ENCODE measurements at places on chromosomes 5 and 9.

DNA sequence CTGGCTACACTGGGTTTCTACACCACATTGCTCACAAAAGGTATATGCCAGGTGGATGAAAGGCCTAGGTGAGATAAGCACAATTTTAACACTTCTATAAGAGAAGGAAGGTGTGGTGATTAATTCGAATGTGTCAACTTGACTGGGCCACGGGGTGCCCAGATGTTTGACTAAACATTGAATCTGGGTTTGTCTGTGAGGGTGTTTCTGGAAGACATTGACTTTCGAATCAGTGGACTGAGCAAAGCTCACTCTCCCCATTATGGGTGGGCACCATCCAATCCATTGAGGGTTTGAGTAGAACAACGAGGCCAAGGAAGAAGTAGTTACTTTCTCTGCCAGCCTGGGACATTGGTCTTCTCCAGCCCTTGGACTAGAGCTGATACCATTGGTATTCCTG is 78.2 kb upstream of the COL5A1 start:
- H3K4me1 ChIP-seq, result no peaks in the 10 kb centered on the region
- H3K27me3 ChIP-seq, result peaks cover 3% of the 10 kb centered on the region
- H3K27ac ChIP-seq, result no peak overlapping the region
- DNase-seq, result no peak
- H3K4me3 ChIP-seq, result no peak overlapping the region

- no peaks in the 10 kb centered on the region for H3K27me3 ChIP-seq
- H3K4me1 ChIP-seq, result peaks cover 4% of the 10 kb centered on the region
- peaks cover 5% of the 10 kb centered on the region for H3K36me3 ChIP-seq
- H3K4me3 ChIP-seq, result no peak overlapping the region
- no peak overlapping the region for H3K27ac ChIP-seq
- no peak for DNase-seq
These were observed 195.9 kb downstream of the ARHGAP26 start for GRCh38 chr5:142966121-142966420.

GRCh38 chr5:111553868-111554267 is 41.5 kb upstream of the STARD4 start:
- H3K27me3 ChIP-seq, result peaks cover 8% of the 10 kb centered on the region
- no peak overlapping the region for H3K4me3 ChIP-seq

GRCh38 chr5:9661316-9662015 is 31.3 kb upstream of the TAS2R1 start:
- H3K36me3 ChIP-seq, result no peaks in the 10 kb centered on the region
- no peaks in the 10 kb centered on the region for H3K27me3 ChIP-seq
- H3K27ac ChIP-seq, result no peak overlapping the region
- DNase-seq, result no peak
- no peak overlapping the region for H3K4me3 ChIP-seq

DNA sequence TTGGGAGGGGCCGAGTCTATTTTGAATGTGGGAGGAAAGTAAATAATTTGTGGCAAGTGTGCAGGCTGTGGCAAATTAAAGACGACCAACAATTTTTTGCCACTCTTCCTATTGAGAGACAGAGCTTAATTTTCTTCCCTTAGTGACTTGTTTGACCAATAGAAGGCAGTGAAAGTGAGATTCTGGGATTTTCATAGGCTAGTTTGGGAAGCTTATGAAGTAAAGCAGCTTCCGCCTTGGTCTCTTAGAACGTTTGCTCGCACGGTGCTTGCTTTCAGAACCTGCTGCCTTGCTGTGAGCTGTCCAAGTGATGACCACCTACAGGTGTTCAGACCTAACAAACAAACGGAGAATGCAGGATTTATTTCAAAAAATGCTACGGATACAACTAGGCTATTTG is 6.7 kb upstream of the OR1N2 start:
- DNase-seq, result no peak
- no peaks in the 10 kb centered on the region for H3K4me1 ChIP-seq
- H3K27ac ChIP-seq, result no peak overlapping the region
- peaks cover 4% of the 10 kb centered on the region for H3K27me3 ChIP-seq
- no peaks in the 10 kb centered on the region for H3K36me3 ChIP-seq
- no peak overlapping the region for H3K4me3 ChIP-seq

DNA sequence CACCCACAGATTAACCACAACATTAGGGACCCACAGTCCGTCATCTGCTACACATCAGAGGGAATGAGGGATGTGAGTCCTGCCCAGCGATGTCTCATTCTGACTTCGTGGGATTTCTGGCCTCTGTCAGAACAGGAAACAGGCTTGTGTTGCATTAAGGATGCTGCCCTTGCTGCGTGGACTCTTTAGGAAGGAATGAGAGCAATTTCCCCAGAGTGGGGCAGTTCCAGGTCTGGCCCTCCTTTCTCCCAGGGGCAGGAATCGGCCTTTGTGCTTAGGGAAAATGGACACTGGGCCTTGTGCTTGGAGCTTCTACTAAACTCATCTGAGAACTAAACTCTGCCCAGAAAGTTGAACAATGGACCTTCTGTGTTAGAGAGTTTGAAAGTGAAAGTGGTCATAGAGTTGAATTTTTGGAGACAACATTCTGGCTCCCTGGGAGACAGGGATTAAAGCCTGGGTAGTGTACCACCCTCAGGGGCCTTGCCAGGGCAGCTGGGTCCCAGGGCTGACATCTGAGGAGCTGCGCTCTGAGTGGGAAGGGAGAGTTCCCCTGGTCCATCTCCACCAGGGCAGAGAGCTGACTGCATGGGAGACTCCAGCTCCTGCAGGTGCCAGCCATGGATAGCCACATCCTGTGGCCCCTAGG is 37.8 kb upstream of the S1PR3 start:
- no peaks in the 10 kb centered on the region for H3K4me1 ChIP-seq
- H3K27ac ChIP-seq, result no peak overlapping the region
- DNase-seq, result no peak
- H3K27me3 ChIP-seq, result peaks cover 13% of the 10 kb centered on the region
- no peak overlapping the region for H3K4me3 ChIP-seq

- DNase-seq, result no peak
- H3K4me1 ChIP-seq, result peaks cover 35% of the 10 kb centered on the region
- H3K4me3 ChIP-seq, result no peak overlapping the region
- no peaks in the 10 kb centered on the region for H3K27me3 ChIP-seq
These were observed 11.7 kb downstream of the NIPAL4 start for GRCh38 chr5:157471709-157472108.

GRCh38 chr9:130663258-130663976 is 977 bp upstream of the PRDM12 start:
- peaks cover 1% of the 10 kb centered on the region for H3K36me3 ChIP-seq
- H3K4me1 ChIP-seq, result peaks cover 14% of the 10 kb centered on the region
- peak overlapping the region; percentile 10 for H3K27ac ChIP-seq
- H3K4me3 ChIP-seq, result peak overlapping the region; percentile 21
- DNase-seq, result peak; percentile 29

DNA sequence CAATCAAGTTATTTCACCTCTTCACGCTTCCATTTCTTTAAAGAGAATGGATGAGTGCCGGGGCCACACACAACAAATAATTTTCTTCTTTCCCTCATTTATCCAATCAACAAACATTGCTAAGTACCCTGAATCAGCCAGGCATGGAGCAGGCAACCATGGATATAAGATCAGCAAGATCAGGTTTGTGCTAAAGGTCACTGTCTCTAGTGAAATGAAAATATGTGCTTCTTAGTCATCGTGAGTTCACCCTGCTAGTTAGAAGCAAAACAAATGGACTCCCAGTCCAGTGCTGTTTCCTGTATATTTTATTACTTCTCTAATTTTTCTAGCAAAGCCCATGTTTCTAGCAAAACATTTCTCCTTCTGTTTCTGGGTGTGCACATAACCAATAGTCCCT is 629.2 kb downstream of the BNC2 start:
- H3K36me3 ChIP-seq, result no peaks in the 10 kb centered on the region
- no peak overlapping the region for H3K4me3 ChIP-seq
- no peak for DNase-seq
- H3K4me1 ChIP-seq, result no peaks in the 10 kb centered on the region
- H3K27ac ChIP-seq, result no peak overlapping the region

DNA sequence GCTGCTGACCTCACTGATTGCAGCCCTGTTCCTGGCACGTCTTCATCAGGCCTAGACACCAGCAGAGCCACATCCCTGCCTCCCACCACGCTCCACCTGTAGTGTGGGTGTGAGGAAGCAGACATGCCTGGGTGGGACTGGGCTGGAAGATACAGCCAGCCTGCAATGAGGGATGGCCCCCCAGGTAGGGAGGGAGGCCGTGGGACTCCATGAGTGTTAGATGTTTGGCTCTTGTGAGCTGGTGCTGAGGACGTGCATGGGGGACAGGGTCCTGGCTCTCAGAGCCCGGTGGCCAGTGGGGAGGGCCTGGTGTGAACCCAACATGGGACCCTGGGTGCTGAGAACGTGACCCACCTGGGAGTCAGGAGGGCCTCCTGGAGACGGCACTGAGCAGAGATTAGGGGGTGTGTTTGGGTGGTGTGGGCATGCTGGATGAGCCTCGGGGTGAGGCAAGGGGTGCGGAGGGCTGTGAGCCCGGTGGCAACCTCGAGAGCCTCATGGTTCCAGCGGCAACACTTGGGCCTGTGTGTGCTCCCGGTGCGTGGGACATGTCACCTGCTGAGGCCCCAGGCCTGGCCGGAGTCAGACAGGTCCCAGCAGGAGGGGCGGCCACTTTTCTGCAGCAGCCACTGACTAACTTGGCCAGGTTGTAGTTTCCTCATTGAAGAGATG is 87.6 kb downstream of the PHF2 start:
- H3K4me3 ChIP-seq, result no peak overlapping the region
- H3K27ac ChIP-seq, result no peak overlapping the region

- no peak overlapping the region for H3K4me3 ChIP-seq
- DNase-seq, result no peak
- H3K36me3 ChIP-seq, result no peaks in the 10 kb centered on the region
- peaks cover 3% of the 10 kb centered on the region for H3K27me3 ChIP-seq
- no peak overlapping the region for H3K27ac ChIP-seq
- no peaks in the 10 kb centered on the region for H3K4me1 ChIP-seq
These were observed 9.7 kb downstream of the ZNF462 start for GRCh38 chr9:106872641-106873040.

DNA sequence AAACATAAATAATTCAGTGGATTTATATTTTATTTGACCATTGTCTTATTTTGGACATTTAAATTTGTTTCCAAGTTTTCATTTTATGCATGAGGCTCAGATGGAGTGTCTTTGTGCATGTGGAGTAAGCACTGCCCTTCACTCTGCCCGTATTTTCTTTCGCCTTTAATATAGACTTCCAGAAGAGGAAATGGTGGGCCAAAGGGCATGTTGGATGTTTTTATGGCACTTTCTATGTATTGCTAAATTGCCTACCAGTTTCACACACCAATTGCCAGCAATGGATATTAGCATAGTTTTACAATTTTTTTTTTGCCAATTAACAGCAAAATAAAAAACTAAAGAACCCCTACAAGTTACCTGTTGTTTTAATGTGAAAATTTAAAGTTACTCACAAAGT is 38.4 kb downstream of the ZSWIM6 start:
- H3K36me3 ChIP-seq, result peaks cover 15% of the 10 kb centered on the region
- H3K27ac ChIP-seq, result no peak overlapping the region
- H3K27me3 ChIP-seq, result no peaks in the 10 kb centered on the region
- no peak overlapping the region for H3K4me3 ChIP-seq
- peaks cover 15% of the 10 kb centered on the region for H3K4me1 ChIP-seq

GRCh38 chr5:179613460-179614071 is 9.9 kb downstream of the HNRNPH1 start:
- no peak overlapping the region for H3K4me3 ChIP-seq
- peaks cover 24% of the 10 kb centered on the region for H3K4me1 ChIP-seq
- DNase-seq, result no peak
- peaks cover 55% of the 10 kb centered on the region for H3K36me3 ChIP-seq

- H3K4me1 ChIP-seq, result peaks cover 17% of the 10 kb centered on the region
- DNase-seq, result no peak
- no peak overlapping the region for H3K27ac ChIP-seq
- H3K36me3 ChIP-seq, result peaks cover 26% of the 10 kb centered on the region
These were observed 3.5 kb downstream of the BOD1 start for GRCh38 chr5:173612948-173613347.

DNA sequence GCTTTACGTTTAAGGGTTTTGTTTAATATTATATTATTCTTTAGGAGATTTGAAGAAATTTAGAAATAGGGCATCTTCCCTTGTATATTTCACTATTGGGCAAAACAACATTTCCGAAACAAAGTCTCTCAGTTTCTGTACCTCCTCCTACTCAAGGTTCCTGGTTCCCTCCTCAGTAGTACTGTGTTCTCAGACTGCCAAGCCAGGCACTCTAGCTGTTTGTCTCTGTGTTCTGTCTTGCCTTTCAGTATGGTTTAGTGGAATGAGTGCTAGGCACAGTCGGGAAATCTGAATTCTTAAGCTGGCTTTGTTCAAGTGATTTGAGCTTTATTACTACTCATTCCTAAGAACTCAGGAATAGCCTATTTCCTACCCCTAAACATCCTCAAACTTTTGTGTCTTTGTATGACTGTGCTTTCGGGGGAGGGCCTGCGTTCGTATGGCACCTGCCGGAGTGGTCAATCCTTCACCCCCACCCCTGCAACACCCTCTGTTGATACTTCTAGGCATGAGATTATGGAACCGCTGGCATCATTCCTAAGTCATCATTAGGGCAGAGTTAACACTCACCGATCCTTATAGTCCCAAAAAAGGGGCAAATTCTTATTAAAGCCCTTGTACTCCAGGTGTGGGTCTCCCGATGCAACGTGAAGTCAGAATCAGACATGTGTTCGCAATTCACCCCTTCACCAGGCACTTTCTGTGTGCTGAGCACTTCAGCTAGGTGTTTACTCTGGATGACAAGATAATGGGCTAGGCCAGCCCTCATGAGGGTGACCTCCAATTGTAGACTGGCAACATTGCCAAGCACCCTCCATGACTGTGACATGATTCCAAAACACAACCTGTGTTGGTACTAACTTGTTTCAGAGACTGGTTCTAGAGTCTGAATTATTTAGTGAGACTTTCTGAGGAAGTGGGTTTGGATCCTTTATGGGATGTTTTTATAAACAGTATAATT is 24.5 kb downstream of the SNX18 start:
- peaks cover 23% of the 10 kb centered on the region for H3K4me1 ChIP-seq
- no peaks in the 10 kb centered on the region for H3K27me3 ChIP-seq
- no peak overlapping the region for H3K4me3 ChIP-seq
- peaks cover 15% of the 10 kb centered on the region for H3K36me3 ChIP-seq
- no peak for DNase-seq

- DNase-seq, result no peak
- H3K27ac ChIP-seq, result no peak overlapping the region
- H3K4me3 ChIP-seq, result no peak overlapping the region
- peaks cover 4% of the 10 kb centered on the region for H3K27me3 ChIP-seq
- no peaks in the 10 kb centered on the region for H3K36me3 ChIP-seq
These were observed 416.2 kb downstream of the SPOCK1 start for GRCh38 chr5:137082951-137083350.

DNA sequence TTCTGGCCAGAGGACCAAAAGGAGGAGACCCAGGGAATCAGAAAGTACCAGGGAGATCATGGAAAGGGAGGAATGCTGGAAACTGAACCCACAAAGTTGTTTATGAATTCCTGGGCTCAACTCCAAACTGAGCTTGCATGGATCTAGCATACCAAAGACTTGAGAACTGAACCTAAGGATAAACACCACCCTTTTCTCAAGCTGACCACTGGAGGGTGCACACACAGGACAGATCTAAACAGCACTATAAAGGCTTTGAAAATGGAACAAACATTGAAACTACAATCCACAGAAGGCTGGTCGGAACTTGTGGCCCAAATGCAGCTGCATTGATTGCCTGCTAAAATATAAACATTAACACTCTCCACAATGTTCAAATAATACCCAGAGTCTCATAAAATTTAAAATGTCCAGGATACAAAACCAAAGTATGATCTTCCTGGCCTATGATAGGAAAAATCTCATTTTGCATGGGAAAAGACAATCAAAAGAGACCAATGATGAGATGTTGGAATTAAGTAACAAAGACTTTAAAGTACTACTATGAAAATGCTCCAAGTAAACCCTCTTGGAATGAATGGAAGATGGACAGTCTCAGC is 15.6 kb upstream of the IRF1 start:
- no peak overlapping the region for H3K4me3 ChIP-seq
- H3K4me1 ChIP-seq, result peaks cover 12% of the 10 kb centered on the region
- H3K27me3 ChIP-seq, result no peaks in the 10 kb centered on the region
- no peak for DNase-seq
